Activated naive CD8-positive, alpha-beta T cell treated with anti-CD3 and anti-CD28 coated beads, Interleukin-2, amount 10 ng/mL, durations not matched to agents 7 days and 5 days (primary cell): ENCODE measurements at places on chromosomes 4 and X. TPM values are rescaled to one million over a fixed set of nuclear protein-coding genes. Genes with fewer than 3 reads are reported as not detected.

DNA sequence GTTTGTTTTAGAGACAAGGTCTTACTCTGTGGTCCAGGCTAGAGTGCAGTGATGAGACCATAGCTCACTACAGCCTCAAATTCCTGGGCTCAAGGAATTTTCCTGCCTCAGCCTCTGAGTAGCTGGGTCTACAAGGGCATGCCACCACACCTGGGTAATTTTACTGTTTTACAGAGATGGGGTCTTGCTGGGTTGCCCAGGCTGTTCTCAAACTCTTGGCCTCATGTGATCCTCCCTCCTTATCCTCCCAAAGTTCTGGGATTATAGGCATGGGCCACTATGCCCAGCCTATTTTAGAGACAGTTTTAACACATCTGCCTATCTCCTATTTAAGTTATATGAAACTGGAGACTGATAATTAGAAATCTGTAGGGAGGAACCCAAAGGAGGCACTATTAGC lies 53.8 kb downstream of the SPRY1 start:
- DNase-seq, result no peak

- DNase-seq, result no peak
Observed at GRCh38 chr4:93749292-93749761, 79.2 kb upstream of the ATOH1 start.

- DNase-seq, result no peak
Observed at GRCh38 chr4:115660465-115660864, 547.0 kb upstream of the NDST4 start.

GRCh38 chr4:162015090-162015489 lies 148.7 kb downstream of the FSTL5 start:
- DNase-seq, result no peak

DNA sequence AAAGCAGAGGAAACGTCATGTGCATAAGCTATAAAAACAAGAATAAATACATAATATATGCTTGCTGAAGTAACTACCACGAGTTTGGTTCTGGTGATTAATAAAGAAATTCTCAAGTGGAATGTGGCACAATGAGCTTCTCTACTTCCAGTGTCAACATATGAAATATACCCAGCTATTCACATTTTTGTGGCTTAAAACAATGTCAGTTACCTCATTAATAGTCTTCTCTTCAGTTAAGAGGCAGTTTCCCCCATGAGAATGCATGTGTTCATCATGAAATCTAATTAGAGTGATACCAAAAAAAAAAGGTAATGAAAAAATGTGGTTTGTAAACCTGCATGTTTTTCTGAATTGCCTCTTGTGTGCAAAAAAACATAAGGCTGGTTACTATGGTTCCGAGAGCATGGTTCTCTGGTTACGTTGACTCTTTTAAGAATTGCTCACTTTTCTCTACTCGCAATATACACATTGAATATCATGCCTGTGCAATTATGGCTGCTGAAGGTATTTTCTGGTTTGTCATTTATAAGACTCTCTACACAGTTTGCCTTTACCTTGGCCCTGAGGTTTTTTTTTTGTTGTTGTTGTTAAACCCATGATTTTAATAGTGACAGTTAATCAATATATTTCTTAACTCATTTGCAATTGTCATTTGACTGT lies 108.2 kb downstream of the PCDH7 start:
- no peak for DNase-seq

DGKK gene
- total RNA-seq, result not detected

GRCh38 chrX:136250191-136251040 lies 784 bp downstream of the MAP7D3 start:
- peak; percentile 45 for DNase-seq

SULT1E1 gene
- total RNA-seq, result not detected
